NCI-H1694 treated with DMSO at 0.1 percent for 48 hours (cell line): ENCODE measurements at places on chromosomes 1 and 21.

- DNase-seq: no peak
Observed at GRCh38 chr21:26449161-26449560, 123.9 kb downstream of the CYYR1 start.

GRCh38 chr1:31675756-31676155, 28.1 kb downstream of the COL16A1 start:
- no peak for DNase-seq

GRCh38 chr1:203631946-203632345, 5.3 kb downstream of the ATP2B4 start:
- no peak for DNase-seq

GRCh38 chr1:39761557-39762260, 9.4 kb downstream of the OXCT2 start:
- no peak for DNase-seq

GRCh38 chr1:192839162-192840066, 30.6 kb downstream of the RGS2 start:
- DNase-seq: no peak

- no peak for DNase-seq
Observed at GRCh38 chr1:66678146-66678545, 74.1 kb upstream of the DYNLT5 start.
